Stimulated activated CD8-positive, alpha-beta memory T cell treated with anti-CD3 and anti-CD28 coated beads, Interleukin-15, amount 100 ng/mL, for 1 hour (primary cell): ENCODE measurements at places on chromosomes 5 and 9.

DNA sequence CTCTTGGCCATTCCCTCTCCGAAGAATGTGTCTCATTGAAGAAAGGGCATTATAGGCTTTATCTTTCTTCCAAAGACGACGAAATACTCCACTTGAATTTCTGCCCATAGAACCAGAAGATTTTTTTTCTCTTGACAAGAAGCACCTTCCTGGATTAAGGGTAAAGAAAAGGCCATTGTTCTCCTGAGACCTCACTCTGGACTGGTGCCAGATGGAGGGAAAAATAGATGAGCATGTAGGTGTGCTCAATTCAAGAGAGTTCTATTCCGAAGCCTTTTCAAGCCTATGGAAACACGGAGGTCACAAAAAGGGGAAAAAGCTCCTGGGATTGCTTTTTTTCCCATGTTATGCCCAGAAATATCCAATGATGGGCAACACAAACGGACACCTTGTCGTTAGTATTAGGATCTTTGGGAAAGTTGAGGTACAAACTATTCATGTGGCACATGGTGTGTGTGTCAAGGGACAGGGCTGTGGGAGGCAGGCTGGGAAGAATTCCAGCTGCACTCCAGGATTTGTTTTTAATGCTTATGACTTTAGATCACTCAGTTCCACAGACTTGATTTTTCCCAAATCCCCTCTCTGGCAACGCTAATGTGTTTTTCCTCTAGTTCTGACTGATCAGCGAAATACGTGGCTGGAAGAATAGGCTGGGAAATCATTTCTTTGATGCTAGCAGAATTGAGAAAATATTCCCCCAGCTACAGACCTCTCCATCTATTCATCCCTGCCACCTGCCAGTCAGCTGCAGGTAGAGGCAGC, 89.9 kb downstream of the SIL1 start:
- no peak for DNase-seq

- DNase-seq = no peak
These were observed 86.7 kb downstream of the GPR21 start for GRCh38 chr9:123120131-123120530.

DNA sequence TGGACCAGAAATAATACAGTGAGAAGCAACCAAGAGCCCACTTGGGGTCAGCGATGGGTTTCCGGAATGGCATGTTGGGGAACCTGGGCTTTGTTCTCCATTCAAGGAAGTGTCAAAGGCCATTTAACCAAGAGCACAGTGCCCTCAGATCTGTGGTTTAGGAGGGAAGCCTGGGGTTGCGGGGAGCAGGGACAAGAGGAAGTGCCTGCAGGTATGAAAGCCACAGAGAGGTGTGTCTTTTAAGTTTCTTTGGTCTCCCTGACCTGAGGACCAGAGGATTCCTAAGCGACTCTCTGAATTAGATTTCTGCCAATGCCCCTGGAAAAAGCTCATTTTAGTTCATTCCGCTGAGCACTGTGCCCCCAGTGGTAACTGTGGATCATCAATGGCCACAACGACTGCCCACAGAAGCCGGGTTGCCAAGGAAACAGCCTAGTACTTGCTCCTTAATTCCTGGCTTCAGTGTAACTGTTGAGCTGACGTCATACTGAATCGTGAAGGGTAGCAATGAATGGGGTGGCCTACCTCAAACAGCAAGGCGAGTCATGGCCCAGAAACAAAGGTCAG, 107.3 kb upstream of the SPIN1 start:
- DNase-seq = no peak

- no peak for DNase-seq
These were observed 34.8 kb upstream of the IFNK start for GRCh38 chr9:27489087-27489876.

DNA sequence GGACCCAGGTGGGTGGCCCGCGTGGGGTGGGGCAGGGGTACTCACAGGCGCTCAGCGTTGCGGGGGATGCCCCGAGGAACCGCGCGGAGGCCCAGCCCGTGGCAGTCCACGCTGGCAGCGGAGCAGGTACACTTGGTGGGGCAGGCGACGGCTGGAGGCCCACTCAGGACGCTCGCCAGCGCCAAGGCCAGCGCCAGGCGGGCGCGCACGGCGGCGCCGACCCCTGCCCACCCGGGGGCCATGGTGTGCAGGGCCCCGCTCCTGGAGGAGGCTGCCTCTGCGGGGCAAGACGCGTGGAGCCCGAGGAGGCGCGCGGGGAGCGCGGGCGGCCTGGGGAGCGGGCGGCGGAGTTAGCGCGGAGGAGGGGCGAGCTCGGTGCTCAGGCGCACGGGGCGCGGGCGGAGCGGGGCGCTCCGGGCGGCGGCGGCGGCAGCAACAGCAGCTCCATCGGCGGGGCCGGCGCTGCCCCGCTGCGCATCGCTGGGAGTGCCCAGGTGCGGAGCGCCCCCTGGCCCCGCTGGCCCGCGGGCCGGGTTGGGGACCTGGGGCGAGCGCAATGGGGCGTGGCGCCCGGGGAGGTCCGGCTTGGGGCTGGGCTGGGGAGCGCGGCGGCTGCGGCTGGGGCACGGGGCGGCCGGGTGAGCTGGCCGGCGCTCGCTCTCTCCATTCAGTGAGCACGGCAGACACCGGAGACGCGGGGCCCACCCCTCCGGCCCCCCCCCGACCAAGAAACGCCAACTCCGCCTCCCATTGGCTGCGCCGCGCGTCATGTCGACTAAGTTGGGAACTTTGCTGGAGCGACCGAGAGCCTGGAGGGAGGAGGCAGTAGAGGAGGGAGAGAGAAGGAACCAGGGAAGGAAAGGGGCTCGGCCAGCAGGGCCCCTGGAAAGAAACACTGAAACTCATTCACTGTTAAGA, at the start of gene SLIT3:
Gene SLIT3 (minus strand): TSS at position 672 of the 918 bp plus-strand sequence. CDS start 430 bp downstream, at position 242.
- no peak for DNase-seq

GRCh38 chr5:123094919-123095797, 6.1 kb downstream of the PRDM6 start:
- no peak for DNase-seq

DNA sequence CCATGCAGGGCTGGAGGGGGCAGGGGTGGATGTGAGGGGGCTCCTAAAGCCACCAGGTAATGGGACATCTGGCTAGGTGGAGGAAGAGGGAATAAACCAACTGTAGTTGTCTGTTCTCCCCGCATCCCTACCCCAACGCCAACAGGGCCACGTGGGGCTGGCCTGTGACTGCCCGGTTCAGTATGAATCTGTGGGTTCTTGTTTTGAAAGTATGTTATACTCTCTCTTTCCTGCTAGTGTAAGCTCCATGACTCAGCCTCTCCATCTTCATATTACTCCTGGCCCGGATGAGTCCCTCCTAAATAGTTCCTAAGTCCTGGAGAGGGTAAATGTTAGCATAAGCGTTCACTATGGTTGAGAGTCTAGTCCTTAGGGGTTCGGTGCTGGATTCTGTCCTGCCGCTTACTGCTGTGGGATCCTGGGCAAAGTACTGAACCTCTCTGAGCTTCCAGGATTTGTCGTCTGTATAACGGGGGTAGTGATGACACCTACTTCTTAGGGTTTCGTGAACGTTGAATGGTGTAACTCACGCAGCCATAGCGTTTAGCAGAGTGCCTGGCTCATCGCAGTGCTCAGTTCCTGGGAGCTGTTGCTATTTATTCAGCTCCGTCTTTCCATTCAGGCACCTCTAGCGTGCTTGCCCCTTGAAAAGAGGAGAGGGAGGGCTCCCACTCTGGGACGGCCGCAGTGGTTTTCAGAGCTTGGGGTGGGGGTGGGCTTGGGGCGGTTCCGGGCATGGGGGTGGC, 28.8 kb downstream of the LHX2 start:
- no peak for DNase-seq

DNA sequence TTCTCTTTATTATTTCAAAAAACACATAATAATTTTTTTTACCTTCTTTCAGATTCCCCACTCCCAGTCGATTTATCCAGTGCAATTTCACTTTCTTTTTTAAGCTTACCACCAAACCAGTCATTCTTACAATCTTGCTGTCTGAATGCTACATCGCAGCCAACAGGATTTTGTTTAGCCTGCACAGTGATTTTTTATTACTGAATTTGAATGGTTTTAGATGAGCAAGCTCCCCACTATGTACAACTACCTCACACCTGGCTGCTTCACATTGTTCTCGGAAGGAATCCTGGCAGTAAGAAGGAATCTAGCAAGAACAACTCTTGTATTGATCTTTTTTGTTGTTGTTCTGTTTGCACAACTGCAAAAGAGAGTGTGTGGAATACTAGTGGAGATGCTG, 668.1 kb upstream of the WWC1 start:
- DNase-seq = no peak

GRCh38 chr9:132976571-132976970, 1.9 kb upstream of the GFI1B start:
- no peak for DNase-seq

- no peak for DNase-seq
These were observed 32.4 kb downstream of the PDZD2 start for GRCh38 chr5:31671339-31671741.

DNA sequence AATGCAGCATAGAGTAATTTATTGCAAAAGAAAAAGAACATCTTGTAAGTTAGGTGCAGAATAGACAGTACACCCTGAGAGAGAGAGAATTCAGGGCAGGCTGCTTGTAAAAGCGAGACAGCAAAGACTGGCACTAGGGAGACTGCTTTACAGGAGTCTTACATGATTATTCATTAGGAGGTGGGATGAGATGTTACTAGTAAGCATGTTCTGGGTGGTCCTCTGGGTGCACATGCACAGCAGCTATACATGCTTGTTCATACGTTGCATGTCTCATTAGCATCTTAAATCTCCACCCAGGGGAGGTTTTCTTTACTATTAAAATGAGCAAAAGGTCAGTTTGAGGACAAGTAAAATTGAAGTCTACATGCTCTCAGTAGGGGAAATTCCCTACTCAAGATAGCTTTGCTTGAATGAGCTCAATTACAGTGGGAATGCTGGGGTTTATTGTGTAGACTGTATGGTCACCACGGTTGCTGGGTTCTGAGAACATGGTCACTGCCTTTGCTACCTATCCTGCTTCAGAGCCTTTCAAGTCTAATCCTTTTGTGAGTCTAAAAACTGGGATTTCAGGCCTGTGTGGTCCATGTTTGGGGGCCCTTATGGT, 60.6 kb downstream of the RGS7BP start:
- DNase-seq = no peak

DNA sequence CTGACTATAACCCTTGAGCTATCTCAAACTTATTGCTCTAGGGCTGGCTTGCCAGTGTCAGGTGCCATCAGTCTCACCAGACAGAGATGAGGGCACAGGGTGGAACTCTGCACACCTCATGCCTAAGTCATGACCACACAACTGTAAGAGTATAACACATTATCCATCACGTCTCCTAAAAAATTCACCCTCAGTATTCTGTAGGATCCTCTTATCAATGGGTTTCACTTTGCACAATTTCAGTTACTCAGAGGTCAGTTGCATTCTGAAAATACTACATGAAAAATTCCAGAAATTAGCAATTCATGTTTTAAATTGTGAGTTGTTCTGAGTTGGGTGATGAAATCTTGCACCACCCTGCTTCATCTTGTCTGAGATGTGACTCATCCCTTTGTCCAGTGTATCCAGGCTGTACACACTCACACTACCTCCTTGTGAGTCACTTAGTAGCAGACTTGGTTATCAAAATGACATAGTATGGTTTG, 690.9 kb upstream of the CDH18 start:
- no peak for DNase-seq

DNA sequence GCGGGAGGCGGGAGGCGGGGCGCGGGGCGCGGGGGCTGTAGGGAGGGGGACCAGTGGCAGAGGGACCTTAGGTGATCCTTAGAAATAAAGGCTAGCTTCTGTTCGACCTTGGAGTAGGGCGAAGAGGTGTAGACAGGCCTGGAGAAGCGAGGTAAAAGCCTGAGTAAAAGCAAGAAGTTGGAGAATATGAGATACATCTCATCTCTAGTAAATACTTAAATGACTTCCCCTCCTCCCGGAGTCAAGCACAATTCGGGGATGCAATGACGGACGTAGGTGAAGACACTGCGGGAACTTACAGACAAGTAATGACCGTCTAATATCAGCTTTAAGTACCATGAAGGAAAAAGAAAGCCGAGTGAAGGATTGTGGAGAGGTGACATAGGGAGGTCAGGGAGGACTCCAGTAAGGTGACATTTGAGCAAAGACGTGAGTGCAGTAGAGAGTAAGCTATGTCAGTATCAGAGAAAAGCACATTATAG, 466 bp downstream of the SMC2 start:
- DNase-seq = no peak

- no peak for DNase-seq
These were observed 141.5 kb downstream of the TSSK1B start for GRCh38 chr5:113293068-113293974.

DNA sequence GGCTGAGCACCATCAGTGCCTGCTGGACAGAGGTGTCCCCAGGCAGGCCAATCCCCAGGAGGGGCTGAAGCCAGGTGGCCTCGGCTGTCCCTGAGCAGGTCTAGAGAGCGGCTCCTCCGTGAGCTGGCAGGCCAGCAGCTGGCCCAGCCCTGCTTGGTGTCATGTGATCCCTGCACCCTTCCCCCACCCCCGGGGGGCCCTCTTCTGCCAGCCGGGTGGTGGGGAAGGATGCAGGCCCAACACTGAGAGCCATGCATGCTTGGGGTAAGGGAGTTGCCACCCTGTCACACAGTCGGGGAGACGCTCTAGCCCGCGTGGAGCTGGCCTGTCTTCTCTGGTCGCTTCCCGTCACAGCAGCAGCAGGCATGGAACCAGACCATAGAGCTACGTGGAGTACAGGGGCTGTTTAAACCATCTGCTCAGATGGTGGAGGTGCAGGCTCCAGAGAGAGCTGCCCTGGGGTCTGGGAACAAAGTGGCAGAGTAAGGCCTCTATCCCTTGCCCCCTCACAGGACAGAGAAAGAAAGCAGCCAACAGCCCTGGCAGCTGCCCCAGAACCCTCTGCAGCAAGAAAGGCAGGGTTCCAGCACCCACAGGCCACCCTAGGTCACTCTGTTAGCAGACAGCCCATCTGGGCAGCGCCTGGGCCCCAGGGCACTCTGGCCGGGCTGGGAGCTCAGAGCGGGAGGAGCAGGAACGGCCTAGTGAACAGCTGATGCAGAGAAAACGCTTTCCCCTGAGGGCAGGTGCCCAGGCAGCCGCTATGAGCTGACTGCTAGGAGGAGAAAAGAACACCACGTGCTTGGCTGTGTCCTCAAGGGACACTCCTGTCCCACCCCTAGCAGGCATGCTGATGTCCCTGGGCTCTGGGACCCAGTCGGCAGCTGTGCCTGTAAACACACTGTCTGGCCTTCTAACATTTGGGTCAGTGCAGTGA, 6.8 kb downstream of the RALGDS start:
- DNase-seq = no peak

DNA sequence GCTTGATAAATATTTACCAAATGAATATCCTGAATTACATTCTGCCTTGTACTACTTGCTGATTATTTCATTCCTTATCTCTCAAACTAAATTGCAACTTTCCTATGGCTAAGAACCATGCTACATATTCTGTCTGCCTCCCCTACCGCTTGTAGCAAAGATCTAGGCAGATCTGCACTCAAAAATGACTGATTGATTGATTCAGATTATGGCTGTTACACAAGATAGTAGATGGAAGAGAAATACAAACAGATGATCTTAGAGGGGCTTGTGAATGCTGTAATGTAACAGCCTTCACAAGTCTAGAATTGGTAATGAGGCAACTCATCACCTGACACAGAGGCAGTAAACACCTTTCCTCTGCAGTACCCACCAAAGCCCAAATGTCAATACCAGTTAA, 446.1 kb downstream of the PRELID2 start:
- DNase-seq = no peak
